ENCODE measurements at places on chromosomes 4 and X.
A peak's percentile ranks its signal among the peaks of the same experiment; 100 is the strongest.

DNA sequence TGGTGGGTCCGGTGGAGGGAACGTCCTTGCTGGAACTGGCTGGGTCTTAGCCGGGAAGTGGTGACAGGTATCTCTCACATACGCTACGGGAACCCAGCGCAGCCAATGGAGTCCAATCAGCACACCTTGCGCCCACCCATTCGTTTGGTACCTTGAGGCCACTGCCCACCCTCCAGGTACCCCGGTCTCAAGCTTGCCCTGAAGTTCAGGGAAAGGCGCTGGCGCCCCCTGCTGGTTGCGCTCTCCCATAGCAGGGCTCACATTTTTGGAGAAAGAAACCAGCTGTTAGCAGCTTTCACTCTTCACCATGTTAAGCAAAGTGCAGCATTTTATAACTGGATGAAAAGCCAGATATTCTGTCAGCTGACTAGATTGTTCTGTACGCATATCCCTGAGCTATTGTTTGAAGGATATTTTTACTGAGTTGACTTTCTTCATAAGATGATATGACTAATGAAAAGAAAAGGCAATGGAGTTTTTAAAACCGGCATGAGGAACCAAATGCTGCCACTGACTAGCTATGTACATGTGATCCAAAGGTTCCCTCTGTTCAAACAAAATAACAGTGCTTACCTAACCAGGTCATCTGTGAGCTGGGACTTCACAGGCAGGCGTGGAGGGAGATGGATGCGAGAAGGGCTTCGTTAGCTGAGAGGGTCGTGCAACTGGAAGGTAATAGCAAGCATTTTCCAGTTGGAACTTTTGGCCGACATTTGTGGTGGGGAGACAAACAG is 43.7 kb downstream of the OTOP1 start:
- DNase-seq, result no peak

- DNase-seq, result no peak
Observed at GRCh38 chrX:107880054-107880610, 54.5 kb downstream of the MID2 start.

DNA sequence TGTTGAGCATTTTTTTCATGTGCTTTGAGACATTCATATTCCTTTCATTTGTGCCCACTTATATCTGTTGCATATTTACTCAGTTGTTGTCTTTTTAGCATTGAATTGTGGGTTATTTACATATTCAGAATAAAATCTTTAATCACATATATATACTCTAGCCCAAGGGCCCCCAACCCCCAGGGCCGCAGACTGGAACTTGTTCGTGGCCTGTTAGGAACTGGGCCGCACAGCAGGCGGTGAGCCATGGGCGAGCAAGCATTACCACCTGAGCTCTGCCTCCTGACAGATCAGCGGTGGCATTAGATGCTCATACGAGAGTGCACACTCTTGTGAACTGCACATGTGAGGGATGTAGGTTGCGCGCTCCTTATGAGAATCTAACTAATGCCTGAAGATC is 480.6 kb downstream of the KCTD8 start:
- no peak for DNase-seq

- DNase-seq, result no peak
Observed at GRCh38 chr4:23373261-23373660, 516.6 kb downstream of the PPARGC1A start.

DNA sequence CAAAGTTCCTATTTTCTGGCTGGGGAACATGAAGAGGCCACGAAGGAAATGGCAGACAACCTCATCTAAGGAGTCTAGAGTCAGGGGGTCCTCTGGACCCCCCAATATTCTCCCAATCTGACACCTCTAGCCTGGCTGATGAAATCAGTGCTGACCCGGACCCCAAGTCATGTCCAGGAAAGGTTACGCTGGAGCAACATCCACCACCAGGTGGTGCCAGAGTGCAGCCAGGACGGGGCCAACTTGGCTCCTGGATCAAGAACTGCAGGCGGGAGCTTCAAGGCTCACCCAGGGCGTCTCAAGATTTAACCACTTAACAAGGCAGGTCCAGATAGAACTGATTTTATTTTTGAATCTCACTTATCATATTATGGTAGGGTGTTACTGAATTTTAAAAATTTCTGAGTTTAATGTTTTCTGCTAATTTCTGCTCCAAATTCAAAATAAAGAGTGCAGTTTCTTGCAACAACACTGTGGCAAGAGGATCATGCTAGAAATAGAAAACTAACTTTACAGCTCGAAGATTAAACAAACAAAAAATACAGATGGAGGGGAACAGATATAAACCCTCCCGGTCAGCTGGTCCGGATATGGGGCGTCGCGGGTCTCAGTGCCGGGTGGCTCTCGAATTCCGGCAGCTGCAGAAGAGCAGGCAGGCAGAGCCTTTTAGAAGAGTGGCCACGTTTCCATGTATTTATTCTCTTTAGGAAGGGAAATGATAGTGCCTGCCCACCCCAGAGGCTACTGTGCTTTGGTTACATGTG is 135.5 kb downstream of the AFAP1 start:
- peak; percentile 77 for DNase-seq

DNA sequence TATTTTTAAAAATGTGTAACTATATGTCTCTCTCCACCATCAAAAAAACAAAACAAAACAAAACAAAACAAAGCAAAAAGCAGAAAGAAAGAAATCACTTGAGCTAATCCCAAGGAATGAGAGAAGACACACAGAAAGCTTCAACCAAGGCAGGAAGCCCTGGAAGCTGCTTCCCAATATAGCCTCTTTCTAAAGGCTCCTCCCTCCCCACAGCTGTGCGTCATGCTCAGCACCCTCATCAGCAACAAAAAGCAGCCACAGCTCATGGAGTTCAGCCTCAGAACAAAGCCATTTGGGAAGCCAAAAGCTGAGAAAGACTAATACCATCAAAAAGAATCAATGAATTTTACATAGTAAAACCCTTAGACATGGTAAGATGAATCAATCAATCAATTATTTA is 501.6 kb upstream of the SMIM31 start:
- DNase-seq, result no peak

GRCh38 chr4:2416564-2417225 is 1.8 kb downstream of the ZFYVE28 start:
- no peak for DNase-seq

DNA sequence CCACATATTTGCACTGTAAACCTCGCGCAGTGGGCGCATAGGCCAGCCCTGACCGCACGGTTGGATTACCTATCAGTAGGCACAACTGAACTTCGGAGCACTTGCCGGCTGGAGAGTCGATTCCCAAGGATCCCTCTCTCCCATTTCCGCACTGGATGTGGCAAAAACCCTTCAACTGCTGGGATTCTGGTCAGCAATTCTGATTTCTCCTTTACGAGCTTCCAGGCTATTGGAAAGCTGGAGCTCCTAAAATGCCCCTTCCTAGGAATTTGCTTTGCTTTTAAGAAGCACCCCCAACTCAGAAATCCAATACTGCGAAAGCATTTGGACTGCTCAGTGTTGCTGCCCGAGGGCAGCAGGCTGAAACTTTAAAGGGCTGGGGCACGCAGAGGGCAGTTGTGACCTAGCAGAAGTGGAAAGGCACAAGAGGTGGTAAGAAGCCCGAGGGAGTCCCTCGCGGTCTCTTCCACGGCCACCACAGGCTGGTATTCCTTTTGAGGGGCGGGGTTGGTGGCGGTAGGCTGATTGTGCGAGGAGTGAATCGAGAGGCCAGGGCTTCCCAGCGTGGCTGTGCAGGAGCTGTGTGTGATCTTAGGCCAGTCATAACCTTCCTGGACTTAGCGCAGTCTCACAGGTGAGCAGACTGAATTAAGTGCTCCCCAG is 1.6 kb downstream of the ZAR1 start:
- DNase-seq, result no peak

- DNase-seq, result no peak
Observed at GRCh38 chr4:19703391-19703790, 548.3 kb upstream of the SLIT2 start.

DNA sequence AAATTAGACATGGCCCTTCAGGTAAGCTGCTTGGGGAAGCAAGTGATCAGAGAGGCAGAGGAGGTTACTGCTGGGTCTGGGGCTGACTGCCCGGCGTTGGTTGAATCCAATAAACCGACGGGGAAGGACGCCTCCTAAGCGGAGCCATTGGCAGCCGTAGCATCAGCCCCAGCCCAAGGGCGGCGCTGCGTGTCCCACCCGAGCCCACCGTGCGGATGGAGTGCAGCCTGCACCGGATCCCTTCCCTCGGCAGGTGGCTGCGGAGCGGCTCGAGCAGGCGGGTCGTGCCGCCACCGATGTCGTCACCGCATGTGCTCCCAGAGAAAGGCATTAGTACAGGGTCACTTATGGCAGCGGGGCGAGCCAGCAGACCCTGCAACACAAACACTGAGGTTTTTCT is 82.1 kb downstream of the ALPK1 start:
- DNase-seq, result no peak

DNA sequence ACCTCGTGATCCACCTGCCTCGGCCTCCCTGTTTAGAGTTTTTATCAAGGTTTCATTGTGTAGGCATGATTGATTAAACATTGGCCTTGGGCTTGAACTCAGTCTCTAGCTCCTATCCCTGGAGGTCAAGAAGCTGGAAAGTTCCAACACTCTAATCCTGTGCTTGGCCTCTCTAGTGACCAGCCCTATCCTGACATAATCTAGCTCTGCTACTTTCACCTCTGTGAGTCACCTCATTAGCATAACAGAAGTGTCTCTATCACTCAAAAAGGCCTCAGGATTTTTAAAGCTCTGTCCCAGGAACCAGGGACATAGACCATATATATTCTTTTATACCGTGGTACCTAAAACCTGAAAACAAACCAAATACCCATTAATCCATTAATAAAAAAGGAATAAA is 377.5 kb downstream of the CENPC start:
- DNase-seq, result no peak

DNA sequence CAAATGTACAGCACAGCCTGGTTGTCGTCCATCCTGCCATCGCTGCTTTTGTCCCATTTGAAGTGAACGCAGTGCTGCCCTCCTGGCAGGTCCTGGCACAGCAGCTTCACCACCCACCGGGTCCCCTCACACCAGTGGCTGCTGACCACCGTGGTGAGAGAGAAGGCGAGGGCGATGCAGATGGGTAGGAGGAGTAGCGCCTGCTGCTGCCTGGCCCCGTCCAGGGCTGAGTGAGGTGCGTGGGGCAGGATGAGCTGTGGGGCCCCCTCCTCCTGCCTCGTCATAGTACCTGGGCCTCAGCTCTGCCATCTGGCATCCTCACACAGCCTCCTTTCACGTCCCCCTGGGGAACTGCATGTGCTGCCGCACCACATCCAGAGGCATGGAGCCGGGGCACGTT is 1.8 kb downstream of the DCAF8L2 start:
- no peak for DNase-seq

DNA sequence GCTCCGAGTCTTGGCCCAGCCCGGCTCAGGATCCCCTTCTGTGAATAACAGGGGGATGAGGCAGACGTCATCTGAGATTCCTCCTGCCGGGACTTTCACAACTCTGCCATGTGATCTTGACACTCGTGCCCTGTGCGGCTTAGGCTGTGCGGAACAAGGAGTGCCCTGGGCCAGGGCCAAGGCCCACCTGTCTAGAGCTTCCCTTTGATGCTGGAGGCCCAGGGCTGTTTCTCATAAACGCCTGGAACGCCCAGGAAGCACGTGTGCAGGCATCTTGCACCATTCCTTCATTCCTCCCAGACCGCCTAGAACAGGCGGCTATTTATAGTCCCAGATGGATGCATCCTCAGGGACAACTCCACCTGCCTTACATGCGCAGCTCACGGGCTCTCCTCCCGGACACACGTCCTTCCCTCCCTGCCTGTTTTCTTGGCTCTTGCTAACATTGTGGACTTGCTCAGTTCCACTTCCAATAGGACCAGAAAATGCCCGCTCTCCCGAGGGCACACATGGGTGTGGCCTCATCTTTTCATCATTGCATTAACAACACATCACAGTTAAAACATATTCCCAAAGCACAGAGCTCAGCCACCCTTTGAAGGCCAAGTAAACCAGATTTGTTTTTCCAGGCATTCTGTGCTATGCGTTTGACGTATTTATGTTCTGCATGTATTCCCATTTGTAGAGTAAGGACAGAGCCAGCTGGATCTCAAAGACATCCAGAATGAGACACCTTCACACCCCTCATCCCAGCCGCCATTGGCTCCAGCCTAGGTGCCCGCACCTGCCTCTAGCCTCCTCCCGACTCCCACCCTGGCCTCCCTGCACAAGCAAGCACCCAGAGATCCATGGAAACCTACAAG is 57.2 kb downstream of the ABLIM2 start:
- DNase-seq, result no peak

- no peak for DNase-seq
Observed at GRCh38 chr4:8779490-8779932, 92.1 kb downstream of the HMX1 start.

- DNase-seq, result no peak
Observed at GRCh38 chrX:1403228-1403627, 11.3 kb upstream of the SLC25A6 start.

GRCh38 chr4:69322055-69322454 is 41.8 kb downstream of the UGT2B28 start:
- DNase-seq, result no peak

DNA sequence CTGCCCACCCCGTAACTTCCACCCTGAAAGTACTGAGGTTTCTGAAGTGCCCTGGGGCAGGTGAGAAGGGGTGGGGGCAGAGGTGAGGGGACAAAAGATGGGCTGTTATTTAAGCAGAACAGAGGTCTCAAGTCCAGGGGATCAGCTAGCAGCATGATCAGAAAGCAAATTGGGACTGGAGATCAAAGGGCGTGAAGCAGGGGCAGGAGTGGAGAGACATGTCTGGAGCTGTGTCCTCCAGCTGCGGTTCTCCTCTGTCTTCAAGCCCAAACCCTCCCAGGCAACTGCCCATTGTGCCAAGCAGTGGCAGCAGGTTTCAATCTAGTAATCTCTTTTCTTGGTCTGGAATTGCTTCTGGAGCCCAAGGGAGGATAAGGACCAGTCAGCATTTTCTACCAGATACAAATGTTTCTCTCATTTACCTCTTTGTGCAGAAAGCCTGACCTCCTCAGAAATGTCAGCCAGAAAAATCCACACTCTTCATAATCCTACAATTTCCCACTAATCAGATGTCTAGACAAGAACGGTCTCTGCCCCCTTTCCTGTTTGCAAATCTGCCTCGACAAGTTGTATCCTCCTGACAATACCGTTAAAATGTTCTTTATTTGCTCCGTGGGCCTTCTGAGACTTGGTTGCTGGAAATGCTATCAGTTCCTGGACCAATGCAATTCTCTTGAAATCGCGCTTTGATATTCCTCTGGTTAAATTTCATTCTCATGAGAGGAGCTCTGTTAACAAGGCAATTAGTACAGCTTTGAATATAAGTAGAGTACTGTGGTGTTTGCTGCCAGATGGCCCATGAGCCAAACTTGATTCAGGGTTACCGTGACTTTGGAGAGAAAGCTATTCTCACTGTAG is 23.2 kb upstream of the RASL11B start:
- DNase-seq, result no peak

GRCh38 chr4:126768338-126768737 is 864.4 kb upstream of the INTU start:
- DNase-seq, result no peak

GRCh38 chr4:38911257-38911656 is 43.7 kb downstream of the FAM114A1 start:
- no peak for DNase-seq

DNA sequence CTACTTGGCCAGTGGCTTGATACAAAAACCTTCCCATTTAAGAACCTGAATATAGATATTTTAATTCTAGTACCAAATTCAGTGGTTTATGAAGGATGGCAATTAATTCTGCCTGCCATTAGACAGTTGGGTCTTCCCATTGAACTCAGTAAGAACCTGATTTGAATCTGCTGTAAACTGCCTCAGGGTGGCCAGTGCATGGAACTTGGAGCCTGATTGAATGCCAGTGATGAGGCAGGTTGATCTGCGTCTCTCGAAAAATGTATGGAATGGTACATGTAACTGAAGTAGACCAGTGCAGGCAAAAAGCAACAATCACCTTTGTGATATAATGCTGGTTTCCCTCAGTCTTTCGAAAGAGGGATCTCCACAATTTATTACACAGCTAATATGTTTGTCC is 421.4 kb downstream of the TMA16 start:
- no peak for DNase-seq

Measured in CD4-positive, alpha-beta T cell treated with Interleukin-6 at 100 ng/mL for 8 hours (primary cell).